ENCODE measurements at places on chromosomes 2 and 18.

DNA sequence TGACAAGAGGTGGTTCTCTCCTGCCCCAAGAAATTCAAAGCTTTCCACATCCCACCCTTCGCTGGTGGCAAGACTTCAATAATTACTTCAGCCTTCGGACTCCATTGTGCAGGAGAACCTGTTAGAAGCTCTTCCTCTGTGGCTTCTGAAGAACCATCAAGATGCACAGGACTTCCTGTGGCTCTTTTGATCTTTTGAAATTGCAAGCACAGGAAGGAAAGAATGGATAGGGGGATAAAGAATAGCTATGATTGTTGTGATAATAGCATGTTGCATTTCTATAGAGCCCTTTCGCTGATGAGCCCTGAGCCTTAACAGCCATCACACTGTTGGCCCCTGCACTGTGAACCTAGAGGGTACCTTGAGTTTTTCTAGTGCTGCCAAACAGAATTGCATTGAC lies 7.4 kb downstream of the EPAS1 start:
- DNase-seq: no peak

DNA sequence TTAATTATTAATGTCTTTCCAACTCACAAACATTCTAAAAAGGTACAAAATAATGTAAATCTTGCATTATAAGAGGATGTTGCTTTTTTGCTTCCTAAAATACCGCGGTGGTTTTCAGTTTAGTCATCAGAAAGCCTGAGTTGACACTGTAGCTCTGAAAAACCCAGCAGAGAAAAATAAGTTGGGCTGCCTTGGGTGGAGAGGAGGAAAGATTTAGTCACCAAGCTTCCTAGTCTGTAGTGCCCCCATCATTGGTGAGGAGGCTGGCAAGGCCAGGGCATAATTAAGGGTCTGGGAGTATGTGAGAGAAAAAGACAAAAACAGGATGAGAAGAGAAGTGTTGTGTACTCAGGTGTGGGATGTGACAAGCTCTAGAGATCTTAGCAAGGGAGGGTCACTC lies 5.7 kb downstream of the PTPRM start:
- no peak for DNase-seq

DNA sequence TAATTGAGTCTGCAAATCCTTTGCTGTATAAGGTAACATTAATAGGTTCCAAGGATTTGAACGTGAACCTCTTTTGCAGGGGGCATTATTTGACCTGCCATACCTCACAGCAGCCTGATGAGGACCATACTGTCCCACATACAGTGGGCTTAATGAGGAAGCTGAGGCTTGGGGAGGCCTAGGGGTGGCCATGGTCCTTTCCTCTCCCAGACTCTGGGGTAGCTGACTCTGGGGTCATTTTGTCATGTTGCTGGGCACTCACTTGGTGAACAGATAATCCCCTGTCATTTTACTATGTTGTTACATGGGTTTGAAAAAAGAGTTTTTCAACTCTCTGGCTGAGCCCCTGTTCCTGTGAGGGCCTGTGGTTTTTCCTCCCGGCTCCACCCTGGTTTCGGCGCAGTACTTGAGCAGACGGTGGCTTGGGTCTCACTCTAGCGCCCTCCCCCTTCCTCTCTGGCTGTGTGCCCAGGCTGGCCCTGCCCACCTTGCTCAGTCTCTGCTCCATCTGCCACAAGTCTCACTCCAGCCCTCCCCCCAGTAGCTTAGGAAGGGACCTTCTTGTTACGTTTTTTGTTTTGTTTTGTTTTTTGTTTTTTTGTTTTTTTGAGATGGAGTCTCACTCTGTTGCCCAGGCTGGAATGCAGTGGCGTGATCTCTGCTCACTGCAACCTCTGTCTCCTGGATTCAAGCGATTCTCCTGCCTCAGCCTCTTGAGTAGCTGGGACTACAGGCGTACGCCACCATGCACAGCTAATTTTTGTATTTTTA lies 21.0 kb downstream of the INPP4A start:
- DNase-seq: peak; percentile 71

GRCh38 chr2:149418065-149418464 lies 87.7 kb downstream of the LYPD6 start:
- no peak for DNase-seq

DNA sequence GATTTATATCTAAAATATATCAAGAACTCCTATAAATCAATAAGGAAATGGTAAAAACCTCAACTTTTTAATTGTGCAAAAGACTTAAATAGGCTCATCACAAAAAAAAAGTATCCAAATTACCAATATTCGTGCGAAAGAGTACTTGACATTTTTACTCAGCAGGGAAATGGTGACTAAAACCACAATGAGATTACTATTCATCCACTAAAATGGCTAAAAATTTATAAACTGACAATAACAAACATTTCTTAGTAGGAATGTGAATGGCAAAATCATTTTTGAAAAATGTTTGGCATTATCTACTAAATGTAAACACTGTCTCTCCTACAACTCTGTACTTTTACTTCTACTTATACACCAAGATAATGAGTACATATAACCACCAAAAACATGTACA lies 184.8 kb upstream of the RND3 start:
- no peak for DNase-seq

GRCh38 chr2:148258124-148258523 lies 237.2 kb downstream of the MBD5 start:
- DNase-seq: no peak

DNA sequence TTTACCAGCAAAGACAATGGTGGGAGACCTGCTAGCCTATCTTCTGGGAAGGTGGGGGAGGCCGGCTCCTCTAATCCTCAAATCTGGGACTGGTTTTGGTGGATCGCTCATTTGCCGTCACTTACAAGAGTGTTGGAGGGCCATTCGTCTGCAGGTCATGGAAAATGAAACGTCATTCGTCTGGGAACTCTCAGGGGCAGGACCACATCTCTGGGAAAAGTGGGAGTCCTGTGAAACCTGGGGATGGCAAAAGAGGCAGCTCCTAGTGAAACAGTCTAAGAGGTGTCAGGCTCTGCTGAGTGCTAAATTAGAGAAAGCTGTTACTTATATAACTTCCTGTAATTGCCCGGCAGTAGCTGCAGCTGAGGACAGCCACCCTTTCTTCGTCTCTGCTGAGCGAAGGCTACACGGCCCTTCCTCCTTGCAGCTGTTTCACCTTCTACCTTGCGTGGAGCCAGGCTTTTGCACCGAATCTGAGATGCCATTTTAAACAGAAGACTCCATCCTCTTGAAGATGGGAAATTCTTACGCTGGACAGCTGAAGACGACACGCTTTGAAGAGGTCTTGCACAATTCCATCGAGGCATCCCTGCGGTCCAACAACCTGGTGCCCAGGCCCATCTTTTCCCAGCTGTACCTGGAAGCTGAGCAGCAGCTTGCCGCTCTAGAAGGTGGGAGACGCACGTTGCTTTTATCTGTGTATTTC lies 22.4 kb downstream of the GREB1 start:
- DNase-seq: no peak

GRCh38 chr2:41711736-41712135 lies 336.1 kb upstream of the PKDCC start:
- DNase-seq: no peak

- no peak for DNase-seq
Observed at GRCh38 chr18:12839057-12839525, 44.9 kb downstream of the PTPN2 start.

- DNase-seq: no peak
Observed at GRCh38 chr2:17971531-17972125, 93.2 kb downstream of the KCNS3 start.

DNA sequence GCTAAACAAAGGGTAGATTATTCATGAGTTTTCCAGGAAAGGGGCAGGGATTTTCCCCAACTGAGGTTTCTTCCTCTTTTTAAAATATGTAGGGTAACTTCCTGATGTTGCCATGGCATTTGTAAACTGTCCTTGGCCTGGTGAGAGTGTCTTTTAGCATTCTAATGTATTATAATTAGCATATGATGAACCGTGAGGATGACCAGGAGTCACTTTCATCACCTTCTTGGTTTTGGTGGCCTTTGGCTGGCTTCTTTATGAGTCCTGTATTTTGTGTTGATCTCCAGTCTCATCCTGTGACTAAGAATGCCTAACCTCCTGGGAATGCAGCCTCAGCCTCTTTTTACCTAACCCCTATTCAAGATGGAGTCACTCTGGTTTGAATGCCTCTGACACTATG lies 391.0 kb upstream of the LINC00305 start:
- DNase-seq: no peak

- no peak for DNase-seq
Observed at GRCh38 chr18:25399554-25399953, 47.6 kb upstream of the ZNF521 start.

DNA sequence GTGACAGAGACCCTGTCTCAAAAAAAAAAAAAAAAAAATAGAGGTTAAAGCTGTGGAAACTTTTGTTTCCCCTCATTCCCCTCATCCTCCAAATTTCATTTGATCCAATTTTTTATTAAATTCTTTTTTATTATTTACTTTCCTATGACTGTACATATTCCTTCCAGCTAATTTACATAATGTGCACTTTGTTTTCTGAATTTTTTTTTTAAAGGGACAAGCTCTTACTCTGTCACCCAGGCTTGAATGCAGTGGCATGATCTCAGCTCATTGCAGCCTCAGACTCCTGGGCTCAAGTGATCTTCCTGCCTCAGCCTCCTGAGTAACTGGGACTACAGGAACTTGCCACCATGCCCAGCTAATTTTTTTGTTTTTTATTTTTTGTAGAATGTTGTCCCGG lies 10.3 kb downstream of the ANKAR start:
- no peak for DNase-seq

- DNase-seq: no peak
Observed at GRCh38 chr2:142863485-142863961, 13.9 kb upstream of the KYNU start.

DNA sequence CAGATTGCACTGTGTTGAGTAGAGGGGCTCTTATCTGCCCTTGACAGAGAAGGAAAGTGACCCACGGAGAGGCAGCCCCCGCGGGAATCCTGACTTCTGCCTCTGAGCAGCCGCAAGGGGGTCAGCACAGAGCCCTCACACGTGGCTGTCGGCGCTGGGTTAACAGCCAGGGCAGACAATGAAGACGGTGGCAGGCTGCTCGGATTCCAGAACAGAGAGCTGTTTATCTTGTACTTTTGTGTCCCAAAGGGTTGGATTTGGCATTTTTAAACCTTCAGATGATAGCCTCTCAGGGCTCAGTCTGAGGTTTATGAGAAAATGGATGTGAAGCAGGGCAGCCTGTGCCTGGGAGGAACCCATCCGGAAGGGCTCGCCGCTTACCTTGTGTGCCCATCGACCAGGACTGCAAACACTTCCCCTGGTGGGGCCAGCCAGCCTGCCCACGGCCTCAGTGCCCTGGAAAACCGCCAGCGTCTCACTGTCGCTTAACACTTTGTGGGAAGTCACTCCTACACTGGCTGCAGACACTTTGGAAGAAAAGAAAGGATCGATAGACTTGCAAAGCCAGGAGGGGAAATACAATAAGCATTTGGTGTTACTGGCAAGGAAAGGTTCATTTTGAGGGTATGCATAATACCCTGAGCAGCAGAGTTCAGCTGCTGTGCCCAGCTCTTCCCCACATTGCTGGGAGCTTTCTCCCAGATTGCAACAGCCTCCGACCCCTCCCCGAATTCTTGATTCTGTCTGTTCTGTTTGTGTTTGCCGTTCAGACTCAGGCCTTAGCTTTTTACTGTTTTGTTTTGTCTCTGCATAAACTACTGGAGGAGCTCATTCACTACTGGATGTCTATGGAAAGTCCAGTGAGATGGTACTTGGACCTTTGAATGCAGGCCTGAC lies 325.3 kb upstream of the MYT1L start:
- no peak for DNase-seq

DNA sequence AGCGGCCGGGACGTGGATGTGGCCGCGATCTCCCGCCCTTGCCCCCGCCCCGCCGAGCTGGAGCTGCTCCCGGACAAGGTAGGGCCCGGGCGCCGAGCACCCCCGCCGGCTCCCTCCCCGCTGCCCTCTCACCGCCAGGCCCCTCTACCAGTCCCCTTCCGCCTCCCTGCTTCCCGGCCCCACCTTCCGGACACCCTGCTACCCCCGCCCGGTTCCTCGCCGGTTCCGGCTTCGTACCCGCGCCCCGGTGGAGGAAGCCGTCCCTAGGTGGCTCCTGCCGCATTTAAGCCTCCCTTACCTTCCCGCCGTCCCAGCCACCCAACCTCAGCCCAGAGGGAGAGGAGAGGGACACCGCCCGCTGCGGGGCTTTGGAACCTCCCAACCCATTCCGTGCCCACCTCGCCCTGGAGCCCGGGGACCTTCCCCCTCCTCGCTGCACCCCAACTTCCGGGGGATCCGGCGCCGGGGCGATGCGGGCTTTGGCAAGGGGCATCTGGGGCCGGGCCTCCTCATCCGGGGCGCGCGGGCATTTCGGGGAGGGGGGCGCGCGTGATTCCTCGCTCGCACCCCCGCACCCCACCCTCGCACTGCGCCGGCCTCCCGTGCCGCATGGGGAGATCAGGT lies 475 bp downstream of the B3GNT2 start:
- DNase-seq: peak; percentile 45
